ENCODE measurements at places on chromosomes 3 and 15.

GRCh38 chr3:150345021-150345538 lies 63.0 kb upstream of the TSC22D2 start:
- no peak for DNase-seq

DNA sequence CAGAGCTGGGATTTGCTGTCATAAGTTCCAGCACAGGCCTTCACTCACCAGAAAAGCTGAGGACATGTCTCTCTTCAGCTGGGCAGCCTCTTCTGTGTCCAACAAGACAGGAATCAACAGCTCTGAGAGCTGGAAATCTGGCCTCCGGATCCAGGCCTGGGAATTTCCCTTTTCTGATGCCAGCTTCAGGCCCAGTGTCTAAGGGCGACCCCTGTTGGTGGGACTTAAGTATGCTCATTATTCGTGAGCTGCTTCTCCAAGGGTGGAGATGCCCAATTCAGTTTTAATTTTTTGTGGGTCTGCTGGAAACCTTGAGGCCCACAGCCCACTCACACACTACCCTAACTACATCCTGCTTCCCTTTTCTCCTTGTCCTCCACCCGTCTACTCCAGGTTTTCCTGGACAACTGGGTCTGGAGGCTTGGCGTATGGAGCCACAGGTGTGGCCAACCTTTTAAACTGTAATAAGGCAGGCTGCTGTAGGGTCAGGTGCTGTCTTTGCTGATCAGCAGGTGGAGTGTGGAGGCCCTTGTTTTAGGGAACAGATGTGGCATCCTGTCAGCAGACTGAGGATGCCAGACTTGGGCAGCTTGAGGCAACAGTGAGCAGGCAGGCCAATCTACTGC lies 2.6 kb upstream of the CEMIP start:
- DNase-seq = peak; percentile 63

- DNase-seq = no peak
Measured at GRCh38 chr3:31680072-31680870, 147.5 kb downstream of the STT3B start.

DNA sequence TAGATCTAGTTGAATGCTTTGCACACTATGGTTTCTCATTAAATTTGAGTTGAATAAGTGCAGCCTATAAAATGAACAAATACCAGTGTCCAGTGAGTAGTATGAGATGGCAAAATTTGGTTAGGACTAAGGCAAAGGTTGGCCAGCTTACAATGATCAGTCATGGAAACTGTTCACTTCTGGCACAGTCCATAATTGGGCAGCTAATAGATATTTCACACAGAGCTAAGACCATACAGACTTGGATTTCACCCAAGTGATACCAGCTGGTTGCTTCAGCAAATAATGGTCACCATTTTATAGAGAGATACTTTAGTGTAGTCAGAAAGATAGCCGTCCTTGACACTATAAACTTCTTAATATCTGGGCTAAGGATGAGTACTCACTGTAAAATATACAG lies 15.7 kb downstream of the GAP43 start:
- no peak for DNase-seq

- no peak for DNase-seq
Measured at GRCh38 chr15:83918011-83918410, 264.1 kb downstream of the ADAMTSL3 start.

DNA sequence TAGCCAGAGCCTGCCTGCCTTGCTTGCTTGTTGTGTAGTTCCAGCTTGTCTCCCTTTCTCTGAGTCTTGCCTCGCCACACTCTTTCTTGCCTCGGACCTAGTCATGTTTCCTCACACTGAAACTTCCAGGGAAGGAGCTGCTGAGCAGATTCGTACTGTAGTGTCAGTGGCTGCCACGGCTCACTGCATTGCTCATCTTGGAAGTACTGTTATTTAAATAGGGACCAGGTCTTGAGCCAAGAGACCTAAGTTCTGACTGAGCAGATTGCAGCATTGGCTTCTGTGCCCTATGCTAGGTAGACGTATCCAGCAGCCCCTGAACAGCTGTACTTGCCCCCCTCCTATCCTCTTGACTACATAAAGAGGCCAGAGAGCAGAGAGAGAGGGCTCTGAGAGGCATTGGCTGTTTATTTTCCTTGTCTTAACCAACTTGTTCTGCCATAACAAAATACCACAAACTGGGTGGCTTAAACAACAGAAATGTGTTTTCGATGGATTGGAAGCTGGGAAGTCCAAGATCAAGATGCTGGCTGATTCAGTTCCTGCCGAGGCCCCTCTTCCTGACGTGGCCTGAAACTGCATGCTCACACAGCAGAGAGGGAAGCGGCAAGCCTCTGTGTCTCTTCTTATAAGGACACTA lies 5.8 kb upstream of the RARRES1 start:
- DNase-seq = no peak

DNA sequence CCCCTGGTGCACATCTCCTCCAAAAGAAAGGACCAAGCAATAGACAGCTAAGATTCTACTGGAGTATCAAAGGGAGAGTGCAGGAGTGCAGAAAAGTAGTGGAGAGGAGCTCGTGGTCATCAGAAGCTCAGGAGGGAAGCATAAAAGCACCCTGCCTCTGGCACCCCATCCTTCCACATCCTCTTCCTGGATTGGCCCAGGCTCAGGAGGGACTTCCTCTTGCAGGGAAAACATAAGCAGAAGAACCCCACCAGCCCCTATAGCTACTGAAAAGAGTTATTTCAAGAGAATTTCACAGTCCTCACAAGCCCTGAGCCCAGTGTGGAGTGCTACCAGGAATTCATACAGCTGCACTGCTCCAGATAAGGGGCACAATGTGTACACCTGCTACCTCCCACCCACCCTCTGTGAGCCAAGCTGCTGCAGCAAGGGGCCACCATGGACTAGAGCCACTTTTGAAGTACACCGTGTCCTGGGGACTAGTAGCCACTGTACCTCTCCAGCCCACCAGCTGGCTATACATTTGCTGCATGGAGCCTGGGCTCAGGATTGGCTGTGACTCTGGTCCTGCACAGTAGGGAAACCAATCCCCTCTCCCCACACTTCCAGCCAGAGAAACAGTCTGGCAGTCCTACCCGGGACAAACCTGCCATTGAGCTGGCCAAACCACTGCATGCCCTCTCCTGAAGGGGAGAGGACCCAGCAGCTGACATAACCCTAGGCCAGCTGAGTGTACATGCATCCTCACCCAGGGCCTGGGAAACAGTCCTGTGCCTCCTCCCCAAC lies 43.0 kb downstream of the CD200R1 start:
- no peak for DNase-seq

- no peak for DNase-seq
Measured at GRCh38 chr15:67067930-67068551, 2.6 kb downstream of the SMAD3 start.

DNA sequence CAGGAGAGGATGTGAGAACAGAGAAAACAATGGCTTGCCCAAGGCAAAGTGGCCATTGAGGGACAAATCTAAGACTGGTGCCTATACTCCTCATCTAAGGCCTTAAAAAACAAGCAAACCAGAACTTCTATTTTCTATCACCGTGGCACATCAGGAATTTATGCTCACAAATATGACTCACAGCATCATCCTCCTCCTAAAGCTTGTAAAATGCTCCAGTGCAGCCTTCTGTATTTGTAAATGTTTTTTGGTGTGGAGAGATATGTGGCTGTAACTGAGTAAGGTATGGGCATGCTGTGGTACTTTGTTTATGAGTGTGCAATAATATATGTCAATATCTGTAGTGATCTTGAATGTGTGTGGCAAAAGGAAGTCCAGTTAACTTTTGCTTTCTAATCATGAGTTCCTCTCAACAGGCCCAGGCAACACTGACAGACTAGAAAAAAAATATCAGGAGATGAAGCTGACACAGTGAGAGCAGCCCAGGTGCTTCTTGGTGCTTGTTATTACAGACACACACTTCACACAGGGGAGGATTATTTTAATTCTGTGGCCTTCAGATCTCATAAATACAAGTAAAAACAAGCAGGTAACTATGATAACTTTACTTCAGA lies 60.3 kb downstream of the CTNNB1 start:
- DNase-seq = no peak

All from frontal cortex (tissue), 4 donors.